Upper lobe of left lung (tissue), 6 donors: ENCODE measurements at places on chromosomes 1 and 21. TPM values are rescaled to one million over a fixed set of nuclear protein-coding genes. Genes with fewer than 3 reads are reported as not detected.
A peak's percentile ranks its signal among the peaks of the same experiment; 100 is the strongest.

- no peaks in the 10 kb centered on the region for H3K4me1 ChIP-seq
- no peak overlapping the region for H3K27ac ChIP-seq
- no peaks in the 10 kb centered on the region for H3K36me3 ChIP-seq
- no peak overlapping the region for H3K4me3 ChIP-seq
- no peak for DNase-seq
Observed at GRCh38 chr1:22665752-22666151, 12.7 kb downstream of the C1QB start.

The UMODL1 gene
- 6.3 TPM for total RNA-seq

DNA sequence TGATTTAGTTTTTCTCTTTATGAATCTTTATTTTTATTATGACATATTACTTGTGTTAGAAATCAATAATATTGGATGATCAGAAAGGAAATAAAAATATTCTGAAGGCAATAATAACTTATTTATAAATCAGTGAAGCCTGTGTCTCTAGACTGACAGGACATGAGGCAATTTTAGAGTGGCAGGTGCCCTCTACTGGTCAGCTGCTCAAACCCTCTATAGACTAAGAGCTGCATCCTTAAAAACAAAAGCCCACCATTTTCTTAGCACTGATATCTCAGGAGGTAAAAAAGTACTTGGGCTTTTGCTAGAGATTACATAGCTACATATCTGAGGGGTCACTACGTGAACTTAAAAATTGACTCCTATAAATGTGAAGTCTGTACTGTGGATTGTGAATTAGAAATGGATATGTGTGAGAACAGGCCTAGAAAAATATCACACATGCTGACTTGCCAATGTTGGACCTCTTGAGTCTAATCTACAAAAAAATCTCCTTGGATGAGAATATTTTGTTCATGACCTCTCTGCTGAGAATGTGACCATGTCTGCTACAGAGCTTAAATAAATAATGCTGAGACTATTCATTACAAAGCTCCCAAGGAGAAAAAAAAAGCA is 597.9 kb upstream of the ADAMTS5 start:
- no peaks in the 10 kb centered on the region for H3K4me1 ChIP-seq
- no peaks in the 10 kb centered on the region for H3K27me3 ChIP-seq
- no peaks in the 10 kb centered on the region for H3K36me3 ChIP-seq
- no peak overlapping the region for H3K27ac ChIP-seq

The RAVER2 gene
- 15.0 TPM for total RNA-seq

DNA sequence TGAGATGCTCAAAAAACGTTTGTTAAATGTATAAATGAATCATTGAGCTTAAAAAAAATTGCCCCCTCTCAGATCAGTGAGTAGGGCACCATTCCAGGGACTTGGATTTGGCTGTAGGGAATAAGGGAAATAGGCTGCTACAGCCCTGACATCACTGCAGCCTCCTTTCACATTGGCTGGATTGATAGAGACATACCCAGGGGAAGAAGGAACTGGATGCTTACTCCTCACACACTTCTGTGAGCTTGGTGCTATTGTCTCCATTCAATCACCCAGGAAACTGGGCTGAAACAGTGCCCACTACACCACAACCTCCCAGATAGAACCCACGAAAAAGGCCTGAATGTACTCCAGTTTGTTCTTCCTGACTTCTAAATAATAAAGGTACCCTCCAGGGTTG is 87.2 kb downstream of the TGFBR3 start:
- no peaks in the 10 kb centered on the region for H3K36me3 ChIP-seq
- no peak overlapping the region for H3K4me3 ChIP-seq
- DNase-seq, result no peak
- peak overlapping the region; percentile 41 for H3K27ac ChIP-seq
- no peaks in the 10 kb centered on the region for H3K27me3 ChIP-seq

DNA sequence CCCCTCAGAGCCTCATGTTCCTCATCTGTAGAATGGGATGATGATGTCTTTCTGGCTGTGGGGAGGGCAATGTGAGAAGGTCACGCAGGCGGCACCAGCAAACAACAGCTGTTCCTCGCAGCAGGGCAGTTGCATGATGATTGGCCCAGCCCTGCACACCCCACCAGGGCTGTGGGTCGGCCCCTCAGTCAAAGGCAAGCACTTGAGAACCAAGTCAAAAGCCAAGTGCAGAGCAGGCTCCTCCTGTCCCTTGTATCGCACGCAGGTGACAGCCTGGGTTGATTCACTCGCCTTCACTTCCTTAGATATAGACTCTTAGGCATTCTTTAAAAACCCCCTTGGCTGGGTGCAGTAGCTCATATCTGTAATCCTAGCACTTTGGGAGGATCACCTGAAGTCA is 191.9 kb upstream of the C1orf174 start:
- H3K27me3 ChIP-seq, result no peaks in the 10 kb centered on the region
- H3K4me1 ChIP-seq, result no peaks in the 10 kb centered on the region
- H3K36me3 ChIP-seq, result no peaks in the 10 kb centered on the region

The OLFML3 gene
- 36.6 TPM for total RNA-seq

The AQP10 gene
- 0.15 TPM for total RNA-seq

- no peak for DNase-seq
- H3K36me3 ChIP-seq, result no peaks in the 10 kb centered on the region
- no peak overlapping the region for H3K4me3 ChIP-seq
- no peaks in the 10 kb centered on the region for H3K4me1 ChIP-seq
Observed at GRCh38 chr1:229364207-229365065, 21.6 kb upstream of the CCSAP start.

- no peaks in the 10 kb centered on the region for H3K4me1 ChIP-seq
- no peaks in the 10 kb centered on the region for H3K27me3 ChIP-seq
- no peak for DNase-seq
- no peaks in the 10 kb centered on the region for H3K36me3 ChIP-seq
- H3K27ac ChIP-seq, result no peak overlapping the region
- no peak overlapping the region for H3K4me3 ChIP-seq
Observed at GRCh38 chr1:196659471-196659870, 7.6 kb downstream of the CFH start.

DNA sequence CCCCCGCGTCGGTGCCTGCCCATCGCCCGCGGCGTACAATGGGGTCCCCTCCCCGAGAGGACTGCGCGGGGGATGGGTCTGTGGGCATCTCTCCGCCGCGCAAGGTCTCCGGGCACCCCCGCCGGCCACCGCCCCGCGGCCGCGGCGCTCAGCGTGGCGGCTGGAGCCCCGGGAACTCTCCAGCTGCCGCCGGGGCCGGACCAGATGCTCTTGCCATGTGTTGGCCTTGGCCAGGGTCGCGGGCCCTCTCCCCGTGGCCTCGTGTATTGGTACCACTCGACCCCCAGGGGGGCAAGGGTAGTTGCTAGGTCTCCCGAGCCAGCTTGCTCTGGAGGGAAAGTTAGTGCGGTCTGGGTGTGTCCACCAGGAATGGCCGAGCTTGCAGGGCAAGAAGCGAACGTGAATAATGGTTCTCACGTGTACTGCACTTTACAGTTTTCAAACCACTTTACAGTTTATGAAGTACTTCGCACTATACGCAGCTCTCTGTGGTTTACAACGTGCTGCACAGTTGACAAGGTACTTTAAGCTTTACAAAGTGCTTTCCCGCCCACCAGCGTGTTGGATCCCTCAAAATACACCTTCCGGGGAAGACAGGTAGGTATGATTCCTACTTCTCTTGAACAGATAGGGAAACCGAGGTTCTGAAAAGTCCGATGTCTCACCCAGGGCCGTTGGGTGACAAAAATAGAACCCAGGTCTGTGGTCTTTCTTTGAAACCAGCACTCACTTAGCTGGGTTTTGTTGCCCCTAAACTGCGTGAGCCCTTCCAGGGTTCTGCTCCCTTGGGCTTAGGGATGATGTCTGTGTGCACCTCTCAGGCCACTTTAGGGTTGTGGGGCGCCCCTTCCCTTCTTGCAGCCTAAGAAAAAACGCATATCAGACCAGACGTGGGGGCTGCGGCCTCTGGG is 1.2 kb downstream of the EPHB2 start:
- H3K27ac ChIP-seq, result no peak overlapping the region
- H3K27me3 ChIP-seq, result no peaks in the 10 kb centered on the region
- peak; percentile 86 for DNase-seq
- H3K4me3 ChIP-seq, result peak overlapping the region; percentile 48

The OR6N1 gene
- total RNA-seq, result 1.9 TPM

The SMG5 gene
- total RNA-seq, result 60.1 TPM

GRCh38 chr1:225828706-225829345 is 18.9 kb downstream of the EPHX1 start:
- H3K4me1 ChIP-seq, result peaks cover 40% of the 10 kb centered on the region
- H3K27ac ChIP-seq, result no peak overlapping the region
- H3K4me3 ChIP-seq, result no peak overlapping the region
- H3K27me3 ChIP-seq, result no peaks in the 10 kb centered on the region
- peaks cover 15% of the 10 kb centered on the region for H3K36me3 ChIP-seq

GRCh38 chr1:35860696-35861095 is 22.3 kb upstream of the AGO1 start:
- DNase-seq, result no peak
- H3K36me3 ChIP-seq, result peaks cover 5% of the 10 kb centered on the region
- H3K4me1 ChIP-seq, result peaks cover 5% of the 10 kb centered on the region
- H3K27me3 ChIP-seq, result no peaks in the 10 kb centered on the region
- H3K27ac ChIP-seq, result no peak overlapping the region

DNA sequence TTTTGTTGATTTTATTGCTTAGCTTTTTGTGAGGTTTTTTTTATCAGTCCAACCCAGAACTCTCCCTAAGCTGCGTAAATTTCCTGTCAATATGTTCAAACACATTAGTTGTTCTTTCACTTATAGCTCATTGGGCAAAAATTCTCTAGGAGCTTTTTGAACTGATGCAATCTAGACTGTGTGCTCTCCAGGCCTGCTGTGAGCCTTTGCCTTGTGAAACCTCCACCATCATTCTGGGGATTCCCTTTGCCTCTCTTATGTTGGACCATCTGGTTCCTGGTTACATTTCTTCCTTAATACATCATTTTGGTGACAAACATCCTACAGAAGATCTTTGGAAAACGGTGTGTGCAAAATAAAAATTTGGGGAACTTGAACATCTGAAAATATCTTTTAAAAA is 247.2 kb downstream of the LRRC7 start:
- H3K36me3 ChIP-seq, result no peaks in the 10 kb centered on the region
- no peak for DNase-seq
- no peaks in the 10 kb centered on the region for H3K4me1 ChIP-seq

- no peak overlapping the region for H3K27ac ChIP-seq
- peaks cover 17% of the 10 kb centered on the region for H3K4me1 ChIP-seq
- H3K36me3 ChIP-seq, result no peaks in the 10 kb centered on the region
- no peak for DNase-seq
Observed at GRCh38 chr1:15902882-15903281, 55.4 kb downstream of the SPEN start.

The GUCA2A gene
- not detected for total RNA-seq

- peaks cover 16% of the 10 kb centered on the region for H3K4me1 ChIP-seq
- no peak overlapping the region for H3K4me3 ChIP-seq
- no peaks in the 10 kb centered on the region for H3K36me3 ChIP-seq
Observed at GRCh38 chr1:7769673-7770412, 1.3 kb upstream of the VAMP3 start.

GRCh38 chr1:3695326-3696217 is 43.3 kb downstream of the TP73 start:
- H3K36me3 ChIP-seq, result no peaks in the 10 kb centered on the region
- H3K27ac ChIP-seq, result no peak overlapping the region
- no peak overlapping the region for H3K4me3 ChIP-seq
- H3K27me3 ChIP-seq, result no peaks in the 10 kb centered on the region

The DTL gene
- total RNA-seq, result 5.9 TPM

The PRELP gene
- total RNA-seq, result 74.0 TPM

- H3K4me1 ChIP-seq, result peaks cover 14% of the 10 kb centered on the region
- H3K27ac ChIP-seq, result no peak overlapping the region
- H3K27me3 ChIP-seq, result no peaks in the 10 kb centered on the region
- no peak for DNase-seq
Observed at GRCh38 chr21:34987501-34988072, 61.5 kb downstream of the RUNX1 start.
